ENCODE measurements at places on chromosomes 12 and 14.

DNA sequence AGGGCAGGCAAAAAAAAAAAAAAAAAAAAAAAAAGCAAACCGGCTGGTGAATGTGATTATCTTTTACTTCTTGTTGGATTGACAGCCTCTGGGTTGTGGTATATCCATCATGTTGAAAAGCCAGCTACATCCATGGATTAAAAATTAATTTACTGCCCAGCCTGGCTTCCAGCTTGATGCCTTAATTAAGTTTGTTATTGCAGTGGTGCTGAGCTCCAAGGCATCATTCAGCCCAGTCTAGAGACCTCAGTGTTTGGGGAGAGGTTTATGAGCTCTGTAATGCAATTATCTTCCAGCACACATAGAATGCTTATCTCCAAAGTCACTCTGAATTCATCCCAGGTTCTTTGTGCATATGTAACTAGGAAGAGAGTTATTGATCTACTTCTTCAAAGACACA, 114.8 kb downstream of the RIMBP2 start:
- ATAC-seq: no peak

GRCh38 chr14:78697341-78697740, 527.2 kb downstream of the NRXN3 start:
- no peak for ATAC-seq

GRCh38 chr12:52630008-52630500, 11.7 kb upstream of the KRT73 start:
- ATAC-seq: no peak

DNA sequence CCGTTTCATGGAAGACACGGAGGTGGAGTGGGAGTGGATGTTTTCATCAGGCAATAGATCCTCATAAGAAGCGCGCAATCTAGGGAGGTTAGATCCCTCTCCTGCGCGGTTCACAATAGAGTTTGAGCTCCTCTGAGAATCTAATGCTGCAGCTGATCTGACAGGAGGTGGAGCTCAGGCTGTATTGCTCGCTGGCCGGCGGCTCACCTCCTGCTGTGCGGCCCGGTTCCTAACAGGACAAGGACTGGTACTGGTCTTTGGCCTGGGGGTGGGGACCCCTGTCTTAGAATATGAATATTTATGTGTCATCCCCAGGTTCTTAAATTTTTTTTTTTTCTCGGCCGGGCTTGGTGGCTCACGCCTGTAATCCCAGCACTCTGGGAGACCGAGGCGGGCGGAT, 36.7 kb downstream of the PRICKLE1 start:
- no peak for ATAC-seq

GRCh38 chr14:96965885-96966595, 168.9 kb downstream of the VRK1 start:
- no peak for ATAC-seq

- no peak for ATAC-seq
These were observed 29.7 kb downstream of the MGAT4C start for GRCh38 chr12:86226481-86226880.

DNA sequence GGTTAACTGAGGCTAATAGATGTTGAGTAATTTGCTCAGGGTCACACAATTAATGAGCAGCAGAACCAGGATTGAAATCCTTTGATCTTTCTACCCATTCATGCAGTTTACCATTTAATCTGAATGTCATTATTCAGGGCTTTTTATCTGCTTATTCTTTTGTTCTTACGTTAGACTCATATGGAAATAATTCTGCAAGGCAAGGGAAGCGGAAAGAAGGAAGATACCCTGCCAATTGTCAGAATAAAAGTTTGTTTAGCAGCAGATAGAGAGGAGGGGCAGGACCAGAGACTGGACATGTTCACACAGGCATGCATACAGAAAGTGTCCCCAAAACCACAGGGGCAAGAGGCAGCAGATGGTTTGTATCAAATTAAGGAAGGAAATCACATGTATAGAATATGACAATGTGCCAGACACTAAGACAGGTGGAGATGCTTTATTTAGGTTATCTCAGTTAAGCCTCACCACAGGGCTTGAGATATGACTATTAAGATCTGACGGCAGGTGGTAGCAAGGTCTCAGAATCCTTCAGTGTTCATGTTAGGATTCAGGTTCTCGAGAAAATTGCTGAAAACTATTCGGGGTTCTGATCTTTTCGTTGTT, 29.8 kb downstream of the BRMS1L start:
- ATAC-seq: no peak

GRCh38 chr12:106090591-106091445, 47.9 kb downstream of the NUAK1 start:
- ATAC-seq: no peak

GRCh38 chr12:124474709-124475108, 92.7 kb downstream of the NCOR2 start:
- no peak for ATAC-seq

DNA sequence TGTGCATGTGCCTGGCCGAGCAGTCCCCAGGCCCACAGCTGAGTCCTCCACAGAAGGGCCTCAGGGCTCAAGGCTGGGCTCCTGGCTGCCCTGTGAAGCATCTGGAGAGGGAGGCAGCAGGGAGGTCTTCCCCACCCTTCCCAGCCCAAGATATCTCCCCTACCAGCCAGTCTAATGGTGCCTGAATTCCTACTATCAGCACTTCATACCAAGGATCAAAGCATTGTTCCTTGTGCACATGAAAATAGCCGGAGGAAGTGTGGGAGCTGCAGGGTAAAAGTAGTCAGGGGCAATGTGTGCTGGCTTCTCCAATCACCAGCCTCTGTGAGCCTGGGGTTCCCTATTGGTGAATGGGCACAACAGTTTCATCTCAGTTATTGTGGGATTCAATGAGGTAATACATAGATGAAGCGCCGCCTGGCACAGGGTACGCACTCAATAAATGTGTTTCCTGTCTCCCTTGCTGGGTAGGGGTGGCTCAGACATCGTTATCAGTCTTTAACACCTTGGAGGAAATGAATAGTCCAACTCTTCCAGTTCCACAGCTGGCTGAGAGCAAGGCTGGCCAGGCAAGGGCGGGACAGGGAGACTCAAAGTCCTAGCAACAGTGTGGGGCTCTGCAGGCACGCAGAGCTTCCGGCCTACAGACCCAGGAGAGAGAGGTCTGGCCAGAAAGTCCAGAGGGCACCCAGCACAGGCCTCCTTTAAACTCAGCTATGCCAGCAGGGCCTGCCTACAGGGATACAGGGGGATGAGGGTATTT, 39.1 kb upstream of the PNMA1 start:
- ATAC-seq: peak; percentile 9

- ATAC-seq: no peak
These were observed 120.7 kb upstream of the TMTC2 start for GRCh38 chr12:82565966-82566365.

GRCh38 chr12:116659771-116660481, 77.9 kb downstream of the SPRING1 start:
- ATAC-seq: no peak
